ENCODE measurements at places on chromosomes 2 and 18.

DNA sequence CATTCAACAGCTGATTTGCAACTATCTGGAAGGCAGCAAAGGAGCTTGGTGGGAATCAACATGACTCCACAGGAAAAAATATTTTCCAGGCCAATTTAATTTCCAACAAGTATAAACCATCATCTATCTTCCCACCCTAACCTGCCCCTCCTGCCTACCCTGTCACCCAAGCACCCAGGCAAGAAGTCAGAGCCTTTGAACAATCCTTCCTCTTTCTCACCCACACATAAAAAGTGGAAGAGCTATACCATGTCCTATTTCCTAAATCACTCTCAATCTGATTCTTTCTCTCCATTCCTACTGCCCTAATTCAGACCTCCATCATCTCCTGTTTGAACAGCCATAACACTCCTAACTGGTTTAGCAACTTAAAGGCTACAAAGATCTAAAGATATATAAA lies 12.7 kb downstream of the SPIRE1 start:
- DNase-seq, result no peak

DNA sequence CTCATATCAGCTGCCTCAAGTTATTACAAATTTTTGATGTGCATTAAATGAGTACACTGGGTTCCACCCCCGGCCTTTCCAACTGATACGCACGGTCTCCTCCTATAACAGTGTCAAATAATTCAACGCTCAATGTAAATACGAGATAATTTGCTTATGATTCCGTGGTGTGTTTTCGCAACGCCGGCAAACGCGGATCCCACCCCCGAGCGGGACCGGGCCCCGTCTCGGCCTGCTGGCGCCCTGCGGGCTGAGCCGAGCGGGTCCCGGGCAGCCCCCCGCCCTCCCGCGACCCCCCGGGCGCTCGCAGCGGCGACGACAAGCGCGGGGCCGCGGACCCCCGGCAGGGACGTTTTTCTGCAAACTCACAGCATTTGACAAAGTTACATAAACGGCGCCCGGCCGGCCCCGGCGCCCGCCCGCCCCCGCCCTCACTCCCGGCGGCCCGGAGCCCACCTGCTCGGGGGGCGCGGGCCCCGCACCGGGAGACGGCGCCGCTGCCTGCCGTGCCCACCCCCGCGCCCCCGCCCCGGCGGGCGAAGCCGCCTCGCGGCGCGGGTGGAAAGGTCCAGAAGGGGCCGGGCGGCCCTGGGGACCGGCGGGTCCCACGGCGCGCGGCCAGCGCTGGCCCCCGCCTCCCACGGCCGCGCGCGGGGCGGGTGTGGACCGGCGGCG lies 762 bp downstream of the HDAC4 start:
- no peak for DNase-seq

DNA sequence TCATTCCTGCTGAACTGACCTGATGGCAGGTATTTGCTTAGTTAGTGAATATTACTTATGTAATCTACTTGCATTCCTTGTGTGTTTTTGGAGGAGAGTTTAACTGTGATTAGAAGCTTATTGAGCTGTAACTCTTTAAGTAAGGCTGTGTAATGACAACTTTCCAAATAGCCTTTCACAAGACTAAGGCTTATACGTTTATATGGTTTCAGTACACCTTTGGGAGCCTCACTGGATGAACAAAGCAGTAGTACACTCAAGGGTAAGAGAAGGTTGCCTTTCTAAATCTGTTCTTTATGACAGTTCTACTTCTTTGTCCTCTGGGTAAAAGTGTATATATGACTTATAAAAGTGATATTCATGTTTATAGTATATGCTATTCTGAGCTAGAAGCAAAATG lies 4.3 kb downstream of the ITPRID2 start:
- no peak for DNase-seq

GRCh38 chr18:50607378-50607926 lies 47.6 kb downstream of the MAPK4 start:
- DNase-seq, result no peak

DNA sequence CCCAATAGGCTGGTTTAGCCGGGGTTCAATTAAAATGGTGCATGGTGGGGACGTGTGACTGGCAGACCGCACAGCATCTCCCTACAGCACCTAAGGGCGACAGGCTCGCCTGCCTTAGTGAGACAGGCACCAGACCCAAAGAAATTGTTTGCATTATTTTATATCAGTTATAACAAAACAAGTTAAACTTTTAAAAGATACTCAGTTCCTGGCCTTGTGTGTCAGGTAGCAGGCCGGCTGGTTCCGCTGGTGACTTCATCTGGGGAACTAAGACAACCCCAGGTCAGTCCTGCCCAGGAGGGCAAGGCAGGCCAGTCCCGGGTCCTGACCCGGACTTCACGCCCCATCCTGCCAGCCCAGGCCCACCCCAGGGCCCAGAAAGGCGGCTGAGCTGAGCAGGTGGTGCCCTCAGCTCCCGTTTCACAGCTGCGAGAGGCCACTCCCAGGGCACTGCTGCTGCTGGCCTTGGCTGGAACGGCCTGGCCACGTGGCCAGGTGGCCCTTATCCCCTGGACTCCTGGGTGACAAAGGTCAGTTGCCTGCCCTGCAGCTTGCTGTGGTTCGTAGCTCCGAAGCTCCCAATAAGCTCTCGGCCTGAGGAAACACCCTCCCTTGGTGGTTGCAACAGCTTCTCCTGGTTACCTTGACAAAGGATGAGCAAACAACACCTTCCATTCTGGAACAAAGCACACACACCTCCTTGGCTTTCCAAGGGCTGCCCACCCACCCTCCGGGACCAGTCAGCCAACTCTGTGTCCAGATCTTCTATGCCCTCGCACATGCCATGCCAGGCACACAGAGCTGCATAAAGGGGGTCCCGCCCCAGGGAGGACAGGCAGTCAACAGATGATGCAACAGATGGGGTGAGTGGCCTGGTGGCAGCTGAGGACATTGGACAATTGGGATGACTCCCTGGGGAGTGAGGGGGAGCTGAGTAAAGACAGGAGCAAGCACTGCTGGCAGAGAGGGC lies 11.3 kb upstream of the AGXT start:
- DNase-seq, result no peak

DNA sequence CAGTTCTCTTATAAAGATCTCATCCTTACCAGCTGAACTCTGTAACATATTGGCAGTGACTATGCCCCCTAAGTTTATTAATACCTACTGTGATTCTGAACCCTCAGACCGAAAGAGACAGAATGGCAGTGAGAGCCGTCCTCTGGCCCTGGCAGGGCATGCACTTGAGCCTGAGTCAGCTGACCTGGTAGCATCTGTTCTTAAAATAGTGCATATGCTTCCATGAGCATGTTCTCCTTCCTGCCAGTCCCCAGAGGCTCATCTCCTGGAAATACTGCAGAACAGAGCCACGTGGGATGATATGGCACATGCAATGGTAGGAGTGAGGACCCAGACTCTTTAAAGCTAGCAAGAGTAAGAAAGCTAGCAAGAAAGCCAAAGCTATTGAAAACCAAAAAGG lies 59.0 kb downstream of the RASGRP3 start:
- no peak for DNase-seq

DNA sequence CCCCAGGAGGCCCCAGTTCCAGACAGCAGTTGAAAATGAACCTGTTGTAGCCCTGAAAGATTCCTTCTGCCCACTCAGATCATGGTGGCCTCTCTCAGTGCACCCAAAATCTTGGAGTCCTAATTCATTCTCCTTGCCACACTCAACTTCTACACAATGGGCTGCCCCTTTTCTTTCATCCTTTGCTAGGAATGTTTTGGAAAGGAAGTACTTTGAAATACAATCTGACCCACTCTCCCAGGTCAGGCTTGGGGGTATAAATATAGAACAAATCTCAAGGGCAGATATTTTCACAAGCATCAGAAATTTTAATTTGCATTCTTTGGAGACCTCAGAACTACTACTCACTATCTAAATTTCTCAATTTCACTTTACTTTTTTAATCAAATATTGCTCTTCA lies 103.2 kb upstream of the SH3BP4 start:
- DNase-seq, result no peak

- no peak for DNase-seq
These were observed 72.4 kb downstream of the MYCN start for GRCh38 chr2:16012626-16013358.
